Right forelimb (tissue), 1 donor: ENCODE measurements at places on chromosomes 3 and 15.
A peak's percentile ranks its signal among the peaks of the same experiment; 100 is the strongest.

DNA sequence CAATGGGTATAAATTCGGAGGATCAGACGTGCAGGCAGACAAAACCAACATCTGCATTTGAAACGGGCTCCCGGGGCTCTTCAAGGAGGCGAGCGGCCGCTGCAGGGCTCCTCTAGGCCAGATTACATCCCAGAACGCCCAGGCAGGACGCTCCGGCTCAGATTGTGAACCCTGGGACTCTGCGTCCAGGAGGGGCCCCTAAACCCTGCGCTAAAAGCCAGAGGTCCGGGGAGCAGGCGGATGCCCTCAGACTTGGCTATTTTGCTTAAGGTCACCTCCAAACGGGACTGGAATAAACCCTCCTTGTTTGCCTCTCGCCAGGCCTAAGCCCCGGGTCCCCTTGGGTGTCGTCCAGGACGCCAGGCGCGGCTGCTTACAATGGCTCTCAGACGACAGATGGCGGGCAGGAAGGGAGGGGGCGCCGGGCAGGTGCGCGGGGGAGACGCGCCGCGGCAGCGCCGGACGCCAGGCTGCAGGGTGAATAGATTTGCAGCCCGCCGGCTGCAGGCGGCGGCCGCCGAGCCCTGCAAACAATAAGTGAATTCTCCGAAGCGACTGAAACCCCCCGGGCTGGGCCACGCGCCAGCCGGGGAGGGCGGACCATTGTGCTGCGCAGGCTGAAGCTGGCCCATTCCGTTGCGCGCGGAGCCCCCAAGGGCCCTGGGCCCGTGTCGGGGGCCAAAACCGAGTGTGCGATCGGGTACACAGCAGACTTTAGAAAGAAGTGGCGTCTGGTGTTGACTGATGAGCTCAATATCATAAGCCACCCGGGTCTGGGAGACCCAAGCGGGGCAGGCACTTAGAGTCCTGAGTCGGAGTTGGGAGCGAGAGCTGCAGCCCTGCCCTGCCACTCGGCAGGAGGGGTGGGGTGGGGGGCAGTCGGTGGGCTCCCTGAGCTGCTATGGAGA is 32.3 kb upstream of the AMOTL2 start:
- peak; percentile 83 for DNase-seq

DNA sequence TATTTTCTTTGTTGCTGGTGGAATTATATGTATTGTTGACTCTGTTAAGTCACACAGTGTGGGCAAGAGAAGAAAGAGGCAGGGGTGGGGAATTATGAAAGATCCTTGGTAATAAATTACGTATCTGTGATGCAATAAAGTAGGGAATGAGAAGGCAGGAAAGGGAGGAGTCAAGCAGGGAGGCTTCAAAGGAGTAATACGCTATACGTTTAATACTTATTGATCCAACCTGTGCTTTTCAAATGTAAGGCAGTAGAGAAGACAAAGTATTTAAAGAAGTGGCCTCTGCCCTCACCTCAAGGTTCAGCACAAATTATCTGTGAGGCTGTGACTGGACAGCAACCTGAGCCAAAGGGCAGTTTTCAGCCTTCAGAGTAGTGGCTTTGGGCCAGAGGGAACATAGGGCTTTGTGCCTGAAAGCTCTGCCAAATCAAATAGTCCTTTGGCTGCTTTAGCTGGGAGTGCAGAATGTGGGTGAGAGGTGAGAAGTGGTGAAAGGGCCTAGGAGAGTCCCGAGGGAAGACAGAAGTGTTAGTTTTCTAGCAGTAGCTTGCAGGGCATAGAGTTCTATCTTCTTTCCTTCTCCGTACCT is 1.2 kb upstream of the PLIN1 start:
- DNase-seq, result no peak

DNA sequence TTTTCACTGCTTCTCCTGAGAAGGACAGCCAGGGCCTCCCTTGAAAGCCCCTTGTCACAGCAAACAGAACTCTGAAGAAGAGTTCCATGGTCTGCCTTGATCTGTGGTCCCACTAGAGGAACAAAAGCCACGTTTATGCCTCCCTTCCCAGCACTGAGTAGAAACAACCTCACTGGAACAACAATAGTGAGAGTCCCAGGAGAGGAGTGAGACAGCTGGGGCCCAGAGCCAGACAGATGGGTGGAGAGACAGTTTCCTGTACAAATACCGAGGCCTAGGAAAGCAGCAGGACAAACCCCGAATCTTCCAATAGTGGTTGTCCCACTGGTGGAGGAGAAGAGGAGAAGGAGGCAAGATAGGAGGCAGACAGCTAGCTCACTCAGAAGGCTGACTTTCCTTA is 106.1 kb downstream of the WDR76 start:
- no peak for DNase-seq

- no peak for DNase-seq
These were observed 120.9 kb downstream of the SLC9A9 start for GRCh38 chr3:143727391-143727790.

GRCh38 chr3:156814295-156814694 is 11.9 kb upstream of the LEKR1 start:
- DNase-seq, result no peak
